ENCODE measurements at places on chromosomes 11 and 22.

DNA sequence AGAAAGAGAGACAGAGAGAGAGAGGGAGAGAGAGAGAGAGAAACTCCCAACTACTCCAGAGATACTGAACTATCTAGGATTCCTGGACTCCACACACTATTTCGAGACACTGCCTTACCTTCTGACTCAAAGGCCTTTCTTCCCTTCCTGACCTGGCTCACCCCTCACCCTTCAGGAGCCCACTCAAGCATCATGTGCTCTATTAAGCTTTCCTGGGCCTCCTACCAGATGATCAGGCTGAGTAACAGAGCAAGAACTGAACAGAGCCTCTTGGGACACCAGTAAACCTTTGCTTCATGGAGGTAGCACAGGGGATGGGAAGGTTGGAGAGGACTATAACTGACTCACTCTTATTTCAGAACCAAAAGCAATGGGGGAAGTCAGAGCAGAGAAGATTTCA is 31.4 kb downstream of the PLEKHA7 start:
- DNase-seq, result no peak

- no peak for DNase-seq
These were observed 84.1 kb downstream of the WNT7B start for GRCh38 chr22:45892681-45893461.

- no peak for DNase-seq
These were observed 23.8 kb downstream of the ADORA2A start for GRCh38 chr22:24451162-24451561.

DNA sequence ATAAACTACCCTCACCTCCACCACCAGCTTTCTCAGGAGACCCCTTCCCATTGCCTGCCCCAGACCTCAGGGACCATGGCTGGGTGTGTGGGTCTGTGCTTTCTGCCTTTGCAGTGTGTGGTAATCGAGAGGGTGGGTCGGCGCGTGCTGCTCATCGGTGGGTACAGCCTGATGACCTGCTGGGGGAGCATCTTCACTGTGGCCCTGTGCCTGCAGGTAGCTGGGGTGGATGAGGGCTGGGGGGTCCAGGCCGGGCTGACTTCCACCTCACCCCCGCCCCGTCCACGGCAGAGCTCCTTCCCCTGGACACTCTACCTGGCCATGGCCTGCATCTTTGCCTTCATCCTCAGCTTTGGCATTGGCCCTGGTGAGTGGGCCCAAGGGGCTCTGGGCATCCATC is 10.5 kb upstream of the MIF start:
- no peak for DNase-seq

DNA sequence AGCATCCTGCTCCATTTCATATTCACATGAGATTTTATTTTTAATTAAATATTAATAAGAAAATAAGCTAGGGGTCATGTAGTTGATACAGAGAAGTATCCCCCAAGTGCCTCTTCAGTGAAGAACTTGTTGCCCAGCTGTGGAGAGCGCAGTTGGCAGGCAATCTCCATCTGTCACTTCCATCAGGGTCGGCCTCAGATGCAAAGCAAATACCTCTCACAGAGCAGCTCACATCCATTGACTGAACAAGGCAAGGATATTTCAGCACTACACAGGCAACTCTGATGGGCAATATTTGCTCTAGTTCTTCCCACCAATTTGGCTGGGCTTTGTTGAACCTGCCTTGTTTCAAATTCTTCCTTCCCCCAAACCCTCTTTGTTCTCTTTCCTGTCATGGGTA is 129.4 kb downstream of the NOX4 start:
- no peak for DNase-seq

GRCh38 chr11:19511066-19511412 is 201.6 kb upstream of the NAV2 start:
- no peak for DNase-seq

- DNase-seq, result peak; percentile 45
These were observed 133.9 kb downstream of the WNT7B start for GRCh38 chr22:45843031-45843430.
